WTC11 (cell line): ENCODE measurements at places on chromosomes 16 and 17.

- DNase-seq: no peak
Observed at GRCh38 chr16:1863681-1864460, 8.1 kb downstream of the MEIOB start.

- no peak for DNase-seq
Observed at GRCh38 chr17:47852113-47852949, 1.4 kb upstream of the SP6 start.

DNA sequence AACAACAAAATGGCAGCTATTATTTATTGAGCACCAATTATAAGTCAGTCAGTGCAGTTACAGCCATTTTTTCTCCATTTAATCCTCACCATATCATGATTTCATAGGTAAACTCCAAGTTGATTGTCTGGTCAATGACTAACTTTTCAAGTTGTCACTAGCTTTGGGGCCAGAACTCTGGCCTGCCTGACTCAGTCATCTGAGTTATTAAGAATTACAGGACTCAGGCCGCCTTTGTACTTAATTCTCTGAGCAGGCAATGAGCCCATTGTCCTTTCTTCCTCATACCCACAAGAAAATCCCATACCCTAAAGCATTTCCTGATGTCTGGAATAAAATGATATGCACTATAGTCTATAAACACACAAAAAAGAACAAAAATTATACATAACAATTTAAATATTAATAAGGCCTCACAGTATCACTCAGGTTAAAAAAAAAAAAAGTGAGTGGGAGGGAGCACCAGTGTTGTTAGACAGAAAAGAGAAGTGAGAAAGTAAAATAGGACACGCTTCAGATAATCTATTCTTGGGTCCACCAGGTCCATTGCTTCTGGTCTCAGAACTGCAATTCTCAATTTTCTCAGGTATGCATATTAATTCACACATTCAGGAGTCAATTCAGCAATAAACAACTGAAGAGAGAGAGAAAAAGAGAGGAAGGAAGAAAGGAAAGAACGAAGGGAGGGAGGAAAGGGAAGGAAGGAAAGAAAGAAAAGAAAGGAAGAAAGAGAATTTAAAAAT is 70.2 kb downstream of the SPAG9 start:
- DNase-seq: no peak

- DNase-seq: peak; percentile 22
Observed at GRCh38 chr17:40106760-40107521, 6.6 kb upstream of the NR1D1 start.

- no peak for DNase-seq
Observed at GRCh38 chr17:62714016-62714777, 86.7 kb downstream of the MRC2 start.
